ENCODE measurements at places on chromosomes 11 and 22. TPM values are rescaled to one million over a fixed set of nuclear protein-coding genes. Genes with fewer than 3 reads are reported as not detected.

DNA sequence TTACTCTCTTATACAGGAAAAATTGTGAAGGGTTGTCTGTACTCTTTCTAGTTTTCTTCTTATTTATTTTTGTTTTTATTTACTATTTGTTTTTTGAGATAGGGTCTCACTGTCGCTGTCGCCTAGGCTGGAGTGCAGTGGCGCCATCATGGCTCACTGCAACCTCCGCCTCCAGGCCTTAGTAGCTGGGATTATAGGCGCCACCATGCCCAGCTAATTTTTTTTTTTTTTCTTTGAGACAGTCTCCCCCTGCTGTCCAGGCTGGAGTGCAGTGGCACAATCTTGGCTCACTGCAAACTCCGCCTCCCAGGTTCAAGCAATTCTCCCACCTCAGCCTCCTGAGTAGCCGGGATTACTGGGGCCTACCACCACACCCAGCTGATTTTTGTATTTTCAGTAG is 18.4 kb downstream of the CUL5 start:
- no peak overlapping the region for H3K27ac ChIP-seq
- DNase-seq = no peak
- H3K4me1 ChIP-seq = peaks cover 32% of the 10 kb centered on the region
- no peaks in the 10 kb centered on the region for H3K27me3 ChIP-seq
- peaks cover 9% of the 10 kb centered on the region for H3K36me3 ChIP-seq

- peak; percentile 13 for DNase-seq
- H3K4me1 ChIP-seq = peaks cover 15% of the 10 kb centered on the region
- no peak overlapping the region for H3K27ac ChIP-seq
- H3K4me3 ChIP-seq = peak overlapping the region; percentile 76
Observed at GRCh38 chr11:100687630-100688395, 725 bp downstream of the ARHGAP42 start.

Gene DSCAML1
- 1.5 TPM for total RNA-seq

Gene OR52E8
- total RNA-seq = not detected

DNA sequence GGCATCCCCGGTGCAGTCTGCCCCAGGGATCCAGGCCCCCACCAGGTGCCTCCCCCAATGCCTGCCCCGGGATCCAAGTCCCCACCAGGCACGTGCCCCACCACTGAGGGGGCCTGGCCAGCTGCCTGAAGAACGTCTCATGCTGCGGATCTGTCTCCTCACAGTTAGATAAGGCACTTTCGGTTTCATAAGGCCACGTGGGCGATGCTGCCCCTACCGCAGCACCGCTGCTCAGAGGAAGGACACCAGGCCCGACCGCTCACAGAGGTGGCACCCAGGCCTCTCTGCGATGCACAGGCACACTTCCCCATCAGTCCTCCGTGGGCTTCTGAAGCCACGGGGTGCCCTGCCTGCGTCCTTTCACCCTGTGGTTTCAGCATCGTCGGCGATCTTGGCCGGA is 68.1 kb upstream of the BID start:
- H3K27me3 ChIP-seq = no peaks in the 10 kb centered on the region
- peaks cover 4% of the 10 kb centered on the region for H3K36me3 ChIP-seq
- peak overlapping the region; percentile 32 for H3K4me3 ChIP-seq
- no peak overlapping the region for H3K27ac ChIP-seq

- no peaks in the 10 kb centered on the region for H3K4me1 ChIP-seq
- H3K27me3 ChIP-seq = peaks cover 6% of the 10 kb centered on the region
- DNase-seq = no peak
- no peak overlapping the region for H3K4me3 ChIP-seq
- no peaks in the 10 kb centered on the region for H3K36me3 ChIP-seq
- no peak overlapping the region for H3K27ac ChIP-seq
Observed at GRCh38 chr22:25888399-25889054, 146.5 kb downstream of the MYO18B start.

DNA sequence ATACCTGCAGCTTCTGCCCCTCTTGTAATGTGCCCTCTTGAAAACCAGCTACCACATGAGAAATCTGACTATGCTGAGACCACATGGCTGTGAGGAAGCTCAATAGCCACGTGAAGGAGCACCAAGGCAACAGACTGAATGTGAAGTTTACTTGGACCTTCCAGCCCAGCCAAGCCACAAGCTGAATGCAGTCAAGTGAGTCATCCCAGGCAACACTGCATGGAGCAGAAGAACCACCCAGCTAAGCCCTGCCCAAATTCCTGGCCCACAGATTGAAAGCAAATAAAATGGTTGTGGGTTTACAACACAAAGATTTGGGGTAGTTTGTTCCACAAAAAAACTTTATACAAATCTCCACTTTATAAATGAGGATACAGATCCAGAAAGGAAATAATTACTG is 114.5 kb downstream of the TIMP3 start:
- H3K27ac ChIP-seq = no peak overlapping the region
- DNase-seq = no peak
- H3K27me3 ChIP-seq = peaks cover 5% of the 10 kb centered on the region
- H3K4me3 ChIP-seq = no peak overlapping the region
- H3K36me3 ChIP-seq = peaks cover 4% of the 10 kb centered on the region

Gene BSCL2
- 40.7 TPM for total RNA-seq

Measured in activated T-cell treated with anti-CD3 and anti-CD28 coated beads, Interleukin-2, amount 50 U/mL, for 72 hours (primary cell).